ENCODE measurements at places on chromosomes 7 and 10.

DNA sequence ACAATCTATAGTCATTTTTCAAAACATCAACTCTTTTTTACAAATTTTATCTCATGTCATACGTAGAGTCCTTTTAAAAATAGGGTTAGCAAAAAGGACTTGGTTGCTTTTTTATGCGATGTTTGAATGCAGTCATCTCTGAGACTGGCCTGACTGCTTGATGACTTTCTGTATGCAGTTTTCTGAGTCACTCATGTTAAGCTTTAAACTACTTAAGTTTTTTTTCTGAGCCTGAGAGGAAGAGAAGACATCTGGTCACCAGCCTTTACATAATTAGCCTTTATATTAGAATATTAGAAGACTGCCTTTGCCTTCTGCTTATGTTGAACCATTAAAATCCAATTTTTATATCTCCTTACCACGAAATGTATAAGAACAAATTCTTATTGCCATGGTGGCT, 834.4 kb upstream of the MBL2 start:
- DNase-seq = no peak

DNA sequence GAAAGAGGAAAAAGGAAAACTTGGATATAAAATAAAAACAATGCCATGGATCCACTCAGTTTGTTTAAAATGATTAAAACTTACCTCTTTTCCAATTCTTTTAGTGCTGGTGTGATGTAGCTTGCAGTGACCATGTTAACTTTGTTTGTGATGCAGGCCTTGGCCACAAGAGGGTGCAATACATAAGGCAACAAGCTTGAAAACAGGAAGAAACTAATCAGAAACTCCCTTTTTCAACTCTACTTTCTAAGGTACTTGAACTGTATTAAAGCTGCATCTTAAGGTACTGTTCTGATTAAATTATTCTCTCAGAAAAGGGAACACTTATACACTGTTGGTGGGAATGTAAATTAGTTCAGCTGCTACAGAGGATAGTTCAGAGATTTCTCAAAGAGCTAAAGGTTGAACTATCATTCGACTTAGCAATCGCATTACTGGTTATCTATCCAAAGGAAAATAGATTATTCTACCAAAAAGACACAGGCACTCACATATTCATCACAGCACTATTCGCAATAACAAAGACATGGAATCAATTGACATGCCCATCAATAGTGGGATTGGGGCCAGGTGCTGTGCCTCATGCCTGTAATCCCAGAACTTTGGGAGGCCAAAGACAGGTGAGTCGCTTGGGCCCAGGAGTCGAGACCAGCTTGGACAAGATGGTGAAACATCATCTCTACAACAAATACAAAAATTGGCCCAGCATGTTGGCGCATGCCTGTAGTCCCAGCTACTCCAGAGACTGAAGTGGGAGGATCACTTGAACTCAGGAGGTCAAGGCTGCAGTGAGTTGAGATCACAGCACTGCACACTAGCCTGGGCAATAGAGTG, 50.9 kb downstream of the AASS start:
- peak; percentile 67 for DNase-seq

DNA sequence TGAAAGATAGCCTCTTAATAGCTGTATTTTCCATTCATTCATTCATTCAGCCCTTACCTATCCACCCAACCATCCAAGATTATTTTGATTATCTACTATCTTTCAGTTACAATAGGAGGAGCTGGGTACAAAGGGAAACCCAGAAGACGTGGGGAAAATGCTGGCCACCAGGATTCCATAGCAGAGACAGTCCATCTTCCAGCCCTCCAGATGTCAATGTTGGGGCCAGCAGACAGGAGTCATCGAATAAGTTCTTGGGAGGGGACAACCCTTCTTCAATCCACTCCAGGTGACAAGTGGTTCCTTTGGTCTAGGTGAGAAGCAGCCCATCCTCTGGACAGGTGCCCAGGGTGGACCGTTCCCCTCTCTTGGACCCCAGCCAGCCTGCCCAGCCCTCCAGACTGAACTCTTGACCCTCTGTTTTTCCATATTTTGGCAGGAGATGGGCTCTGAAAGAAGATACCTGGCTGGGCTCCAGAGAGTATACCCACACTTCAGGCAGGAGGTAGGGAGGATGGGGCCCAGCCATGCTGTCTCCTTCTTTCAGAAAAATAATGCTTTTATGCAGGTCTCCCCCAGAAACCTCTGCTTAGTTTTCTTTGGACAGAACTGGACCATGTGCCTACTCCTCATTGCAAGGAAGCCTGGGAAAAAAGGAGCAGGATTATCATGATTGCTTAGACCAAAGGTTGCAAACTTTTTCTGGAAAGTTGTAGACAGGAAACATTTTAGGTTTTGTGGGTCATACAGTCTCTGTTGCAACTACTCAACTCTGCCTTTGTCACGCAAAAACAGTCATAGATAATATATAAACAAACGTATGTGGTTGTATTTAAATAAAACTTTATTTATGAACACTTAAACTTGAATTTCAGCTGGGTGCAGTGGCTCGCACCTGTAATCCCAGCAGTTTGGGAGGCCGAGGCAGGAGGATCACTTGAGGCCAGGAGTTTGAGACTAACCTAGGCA, 95.5 kb upstream of the SMNDC1 start:
- DNase-seq = no peak

GRCh38 chr10:33460505-33461294, 126.2 kb upstream of the NRP1 start:
- no peak for DNase-seq

GRCh38 chr7:100911484-100911883, 15.8 kb upstream of the ACHE start:
- DNase-seq = no peak

DNA sequence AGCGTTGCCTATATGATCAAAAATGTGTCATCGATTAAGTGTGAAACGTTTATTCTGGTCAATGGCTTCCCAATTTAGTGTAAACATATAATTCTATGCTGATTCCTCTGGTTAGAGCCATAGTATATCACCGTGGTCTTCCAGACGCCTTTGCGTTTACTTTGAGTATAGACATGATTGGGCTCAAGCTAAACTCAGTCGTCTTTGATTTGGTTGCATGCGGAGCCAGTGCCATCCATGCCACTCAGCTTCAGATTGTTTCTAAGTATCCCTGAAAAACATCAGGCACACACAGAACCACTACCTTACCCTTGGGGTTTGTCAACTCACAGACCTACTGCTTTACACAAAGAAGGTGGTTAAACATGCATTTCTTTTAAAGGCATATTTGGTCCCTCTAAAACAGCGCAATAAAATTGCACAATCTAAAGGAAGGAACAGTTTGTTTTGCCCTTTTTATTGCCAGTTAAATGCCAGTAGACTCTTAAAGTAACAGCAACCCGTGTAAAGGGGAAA, 273.6 kb upstream of the KLF6 start:
- DNase-seq = no peak

- no peak for DNase-seq
These were observed 43.6 kb upstream of the CDK14 start for GRCh38 chr7:90552521-90552920.

- no peak for DNase-seq
These were observed 102.4 kb upstream of the SEMA3D start for GRCh38 chr7:85289279-85289678.

DNA sequence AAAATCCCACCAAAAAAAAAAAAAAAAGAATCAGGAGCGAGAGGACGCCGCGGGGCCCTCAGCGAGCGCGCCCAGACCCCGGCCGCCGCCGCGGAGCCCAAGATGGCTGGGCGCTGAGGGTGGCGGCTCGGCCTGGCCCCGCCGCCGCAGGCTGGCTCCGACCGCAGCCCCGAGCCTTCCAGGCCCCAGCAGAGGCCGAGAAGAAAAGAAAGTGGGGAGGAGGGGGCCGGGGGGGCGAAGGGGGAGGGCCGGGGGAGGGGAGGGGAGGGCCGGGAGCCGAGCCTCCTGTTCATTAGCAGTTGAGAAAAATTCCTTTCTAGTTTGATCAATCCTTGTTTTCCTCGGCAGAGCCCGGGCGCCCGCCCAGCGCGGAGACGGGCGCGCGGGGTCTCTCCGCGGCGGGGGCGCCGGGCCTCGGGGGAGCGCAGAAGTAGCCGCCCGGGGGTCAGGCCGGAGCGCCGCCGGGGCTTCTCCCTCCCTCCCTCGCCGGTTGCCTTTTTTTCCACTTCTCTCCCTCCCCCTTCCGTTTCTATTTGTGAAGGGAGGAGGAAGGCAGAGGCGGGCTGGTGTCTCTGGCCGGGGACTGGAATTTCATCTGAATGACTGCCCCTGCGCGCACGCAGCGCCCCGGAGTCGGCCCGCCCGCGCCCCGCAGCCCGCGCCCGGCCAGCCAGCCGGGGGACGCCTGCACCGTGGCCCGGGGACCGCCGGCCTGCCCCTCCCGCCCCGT, 778 bp upstream of the TRIM8 start:
- DNase-seq = peak; percentile 57

- no peak for DNase-seq
These were observed 28.6 kb downstream of the MACC1 start for GRCh38 chr7:20188567-20188966.

- DNase-seq = no peak
These were observed 704 bp upstream of the ERLIN1 start for GRCh38 chr10:100186253-100187212.

DNA sequence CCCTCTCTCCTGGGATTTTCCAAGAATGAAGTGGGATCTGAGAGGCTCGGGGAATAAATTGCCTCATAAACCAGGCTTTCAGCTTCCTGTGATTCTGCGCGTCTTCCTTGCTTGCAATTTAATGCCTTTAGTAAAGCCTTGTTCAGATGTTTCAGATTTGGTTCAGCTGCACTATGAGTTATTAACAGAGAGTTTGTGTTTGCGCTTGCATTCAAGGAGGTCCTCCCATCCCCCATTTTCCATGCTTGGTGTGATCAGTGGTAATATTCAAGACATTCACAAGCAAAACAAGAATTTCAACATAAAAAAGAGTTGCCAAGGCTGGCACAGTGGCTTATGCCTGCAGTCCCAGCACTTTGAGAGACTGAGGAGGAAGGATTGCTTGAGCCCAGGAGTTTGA, 1068.9 kb downstream of the TYW1 start:
- DNase-seq = no peak

- no peak for DNase-seq
These were observed 299.2 kb upstream of the LRGUK start for GRCh38 chr7:133827707-133828623.

DNA sequence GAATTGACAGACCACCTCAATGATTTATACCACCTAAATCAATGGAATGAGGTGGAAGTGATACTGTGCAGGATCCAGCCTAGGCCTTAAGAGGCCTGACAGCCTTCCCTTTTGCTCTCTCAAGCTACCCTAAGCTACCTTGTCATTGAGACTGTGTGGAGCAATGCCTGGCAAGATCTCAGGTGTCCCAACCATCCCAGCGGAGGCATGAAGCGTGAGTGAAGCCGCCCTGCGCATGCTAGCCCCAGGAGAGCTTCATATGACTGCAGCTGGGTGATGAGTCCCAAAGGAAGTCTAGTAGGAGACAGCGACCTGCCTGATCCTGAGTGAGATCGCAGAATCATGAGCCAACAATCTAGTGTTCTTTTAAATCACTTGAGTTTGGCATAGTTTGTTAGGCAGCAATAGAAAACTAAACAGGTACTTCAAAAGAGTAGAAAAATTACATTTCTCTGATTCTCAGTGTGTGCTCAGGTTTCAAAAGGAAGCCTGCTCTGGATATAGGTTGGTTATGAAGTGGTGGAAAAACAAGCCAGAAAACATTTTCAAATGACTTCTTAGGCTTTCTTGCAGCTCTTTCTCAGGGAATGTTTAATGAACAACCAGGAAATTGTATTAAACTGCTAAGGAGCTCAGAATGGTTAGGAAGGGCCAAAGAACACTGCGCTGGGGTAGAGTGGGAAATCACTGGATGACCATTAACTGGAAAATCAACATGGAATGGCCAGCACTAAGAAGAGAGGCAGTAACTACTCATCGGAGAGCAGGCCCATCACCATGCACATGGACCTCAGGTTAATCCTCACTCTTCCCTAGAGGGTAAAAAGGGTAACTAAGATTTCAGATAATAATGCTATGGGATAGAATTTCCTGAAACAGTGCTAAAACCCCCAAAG, 535.2 kb downstream of the PHTF2 start:
- DNase-seq = no peak

GRCh38 chr7:151671514-151671913, 151.8 kb upstream of the RHEB start:
- DNase-seq = no peak

GRCh38 chr10:22723783-22724182, 9.4 kb upstream of the PIP4K2A start:
- no peak for DNase-seq

DNA sequence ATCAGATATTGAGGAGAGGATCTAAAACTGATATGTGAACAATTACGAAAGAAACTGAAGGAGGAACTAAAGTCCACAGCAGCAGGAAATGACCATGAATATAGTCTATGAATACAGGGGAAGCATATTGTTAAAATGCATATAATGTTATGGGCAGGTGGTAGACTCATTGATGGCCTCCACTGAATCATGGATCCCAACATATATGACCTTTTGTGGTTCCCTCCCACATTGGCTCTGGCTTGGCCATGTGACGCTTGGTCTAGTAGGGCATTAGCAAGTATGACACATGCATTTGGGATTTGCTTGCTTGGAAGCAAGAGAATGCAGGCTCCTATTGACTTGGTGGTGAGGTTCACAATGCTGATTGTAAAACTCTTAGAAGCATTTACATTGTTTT, 55.2 kb upstream of the RAB18 start:
- no peak for DNase-seq

GRCh38 chr10:61993711-61994401, 92.4 kb downstream of the ARID5B start:
- no peak for DNase-seq

DNA sequence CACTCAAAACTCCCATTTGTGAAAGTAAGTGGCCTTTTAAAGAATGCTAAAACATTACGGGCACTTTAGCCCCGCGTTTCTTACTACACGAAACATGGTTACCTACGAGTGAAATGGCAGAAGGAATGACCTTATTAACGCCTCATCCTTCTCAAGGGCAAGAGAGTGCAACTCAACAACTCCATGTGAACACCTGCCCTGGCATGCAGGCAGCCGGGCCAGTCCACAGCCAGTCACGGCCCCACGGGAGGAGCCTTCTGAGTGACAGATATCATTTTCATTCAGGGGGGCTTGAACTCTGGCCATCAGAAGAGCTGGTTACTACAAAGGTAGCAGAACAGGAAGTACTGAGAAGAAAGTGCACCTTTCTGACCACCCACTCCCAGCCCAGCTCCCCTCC, 236.1 kb downstream of the PTPRN2 start:
- no peak for DNase-seq

- DNase-seq = no peak
These were observed 22.0 kb downstream of the ADRA2A start for GRCh38 chr10:111098679-111099437.

DNA sequence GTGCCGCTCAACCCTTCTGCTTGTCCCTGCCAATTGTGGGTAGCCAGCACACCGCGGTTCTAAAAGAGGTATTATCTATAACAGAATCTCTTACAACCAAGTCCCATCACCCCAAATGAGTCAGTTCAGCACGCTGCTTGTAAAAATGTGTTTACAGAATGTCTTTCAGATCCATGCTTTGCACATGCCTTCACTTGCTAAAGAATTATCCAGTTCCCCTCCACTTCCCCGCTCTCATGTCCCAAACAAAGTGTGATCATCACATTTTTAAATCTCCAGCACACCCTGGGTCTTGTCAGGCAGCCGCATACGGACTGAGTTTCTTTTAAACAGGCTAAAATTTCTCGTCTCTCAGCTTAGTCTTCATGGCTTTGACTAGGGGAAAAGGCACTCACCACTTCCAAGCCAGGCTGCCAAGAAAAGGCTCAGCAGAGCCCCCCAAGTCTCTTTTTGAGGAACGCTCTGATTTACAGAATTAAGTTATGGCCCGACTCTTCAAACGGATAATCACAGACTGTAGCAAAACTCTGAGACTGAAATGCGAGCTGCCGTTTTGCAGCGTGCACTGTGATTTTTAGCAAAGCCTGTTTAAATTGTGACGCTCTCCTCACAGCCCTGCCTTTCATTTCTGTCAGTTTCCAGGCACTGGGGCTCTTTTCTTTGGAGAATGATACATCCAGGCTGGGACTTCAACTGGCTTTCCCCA, 29.8 kb upstream of the FGFR2 start:
- no peak for DNase-seq

Data from posterior cingulate gyrus (tissue), 11 donors.